ENCODE measurements at places on chromosomes 11 and 22.

- DNase-seq, result no peak
Measured at GRCh38 chr22:48492366-48493320, 1335.0 kb downstream of the BRD1 start.

DNA sequence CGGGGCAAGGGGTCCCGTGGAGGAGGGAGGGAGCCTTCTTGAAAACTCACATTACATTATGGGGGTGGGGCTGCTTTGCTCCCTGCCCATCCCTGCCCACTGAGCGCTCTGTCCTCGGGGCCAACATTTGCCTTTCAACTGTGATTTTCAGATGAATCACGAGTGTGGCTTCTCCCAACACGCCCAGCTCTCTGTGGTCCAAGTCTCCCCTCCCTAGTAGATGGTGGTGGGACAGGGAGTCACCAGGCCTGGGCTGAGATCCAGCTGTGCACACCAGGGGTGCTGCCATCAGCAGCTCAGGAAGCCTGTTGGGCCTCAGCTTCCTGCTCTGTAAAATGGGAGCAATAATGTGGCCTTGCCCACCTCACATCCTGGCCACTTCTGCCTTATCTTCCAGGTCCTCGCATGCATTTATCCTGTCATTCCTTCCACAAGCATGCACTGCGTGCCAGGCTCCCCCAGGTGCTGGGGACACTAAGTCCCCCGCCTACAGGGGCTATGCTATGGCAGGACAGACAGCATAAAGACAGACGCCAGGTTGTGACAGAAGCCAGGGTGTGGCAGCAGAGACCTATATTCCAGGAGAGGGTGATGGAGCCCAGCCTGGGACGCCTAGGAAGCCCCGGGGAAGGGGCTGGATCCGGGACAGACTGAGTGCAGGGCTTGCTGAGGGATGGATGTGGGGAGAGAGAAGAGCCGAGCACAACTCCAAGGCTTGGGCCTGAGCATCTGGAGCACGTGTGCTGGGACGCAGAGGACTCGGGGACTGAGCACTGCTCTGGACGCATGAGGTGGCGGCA, 30.5 kb downstream of the NFAM1 start:
- no peak for DNase-seq

DNA sequence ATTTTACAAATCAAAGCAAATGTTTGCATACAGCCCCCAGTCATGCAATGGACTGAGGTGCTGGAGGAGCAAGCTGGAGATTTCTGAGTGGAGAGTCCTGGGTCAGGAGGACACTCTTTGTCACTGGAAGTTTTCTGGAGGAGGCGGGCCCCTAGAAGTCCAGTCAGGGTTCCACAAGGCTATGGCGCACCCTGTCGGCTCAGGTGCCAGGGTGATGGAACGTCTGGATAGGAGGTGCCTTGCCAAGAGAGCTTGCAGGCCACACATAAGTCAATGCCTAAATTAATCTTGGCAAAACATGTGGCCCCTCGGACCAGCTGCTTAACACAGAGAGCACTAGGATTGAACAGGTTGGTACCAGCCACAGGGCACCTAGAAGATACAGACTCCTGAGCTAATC, 174.7 kb upstream of the CADM1 start:
- no peak for DNase-seq

DNA sequence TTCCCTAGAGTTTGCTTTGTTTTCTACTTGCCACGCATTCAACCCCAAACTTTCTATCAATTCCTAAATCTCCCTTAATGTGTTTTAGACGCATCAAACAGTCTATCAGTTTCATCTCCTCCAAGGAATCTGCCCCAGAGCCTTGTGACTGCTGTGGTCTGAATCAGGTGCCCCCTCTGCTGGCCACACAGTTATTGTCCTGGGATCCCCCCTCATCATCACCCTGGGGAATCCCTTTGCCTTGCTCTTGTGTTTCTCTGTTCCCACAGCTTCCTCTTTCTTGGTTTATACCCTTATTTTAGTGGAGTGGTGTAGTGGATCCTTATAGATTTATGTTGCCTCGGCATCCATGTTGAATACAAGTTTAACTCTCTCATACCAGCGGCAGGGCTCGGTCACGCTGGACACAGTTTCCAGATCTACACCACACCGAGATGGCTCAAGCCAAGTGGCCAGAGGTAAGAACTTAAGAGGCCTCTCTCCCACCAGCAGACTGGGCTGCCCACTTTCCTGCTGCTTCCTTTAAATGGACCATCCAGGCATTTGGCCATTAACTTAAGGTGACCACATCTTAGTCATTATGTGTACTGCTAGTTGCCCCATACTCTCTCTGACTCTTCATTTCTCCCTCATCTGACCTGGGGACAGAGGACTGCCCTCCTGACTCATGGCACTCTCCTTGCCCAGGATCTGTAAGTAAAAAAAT, 8.2 kb downstream of the UPB1 start:
- no peak for DNase-seq

GRCh38 chr11:24386546-24387397, 110.1 kb upstream of the LUZP2 start:
- no peak for DNase-seq

DNA sequence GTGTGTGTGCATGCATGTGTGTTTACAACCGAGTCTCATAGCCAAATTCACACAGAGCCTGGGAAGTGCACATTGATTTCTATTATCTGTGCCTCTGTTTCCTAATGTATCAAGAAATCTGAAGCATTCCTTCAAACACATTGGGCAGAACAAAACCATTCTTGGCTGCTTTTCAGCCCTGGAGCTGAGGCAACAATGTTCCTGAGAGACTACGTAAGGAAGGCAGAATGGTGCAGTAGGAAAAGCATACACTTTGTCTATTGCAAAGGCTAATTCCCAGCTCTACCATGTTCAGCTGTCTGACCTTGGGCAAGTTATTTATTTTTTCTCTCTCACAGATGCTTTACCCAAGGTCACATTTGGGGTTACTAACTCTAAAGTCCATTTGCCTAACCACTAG, 575.5 kb downstream of the SOX6 start:
- no peak for DNase-seq

DNA sequence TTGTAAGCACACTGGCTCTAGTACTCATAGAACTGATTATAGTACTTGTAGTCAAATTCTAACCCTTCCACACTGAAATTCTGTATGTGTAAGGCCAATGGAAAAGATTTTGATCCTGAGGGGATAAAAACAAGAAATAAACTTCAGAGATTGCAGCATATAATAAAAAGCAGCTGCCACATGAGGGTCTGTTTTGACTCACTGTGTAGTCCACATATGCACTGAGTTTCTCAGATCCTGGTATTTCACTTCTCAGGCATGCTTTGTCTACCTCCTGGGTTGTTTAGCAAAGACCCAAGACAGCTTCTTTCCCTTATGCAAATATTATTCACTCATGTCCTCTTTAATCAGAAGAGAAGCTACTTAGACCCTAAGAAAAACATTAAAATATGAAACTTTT, 71.1 kb upstream of the SLC5A12 start:
- no peak for DNase-seq

GRCh38 chr11:100367892-100368291, 319.2 kb upstream of the ARHGAP42 start:
- DNase-seq, result no peak

- no peak for DNase-seq
Measured at GRCh38 chr11:124798991-124799347, 1.2 kb downstream of the MSANTD2 start.

GRCh38 chr11:123588117-123588863, 66.1 kb downstream of the SCN3B start:
- DNase-seq, result no peak

GRCh38 chr11:75536786-75537641, 11.3 kb upstream of the GDPD5 start:
- DNase-seq, result no peak

GRCh38 chr11:44978274-44978960, 27.7 kb upstream of the TP53I11 start:
- DNase-seq, result no peak

DNA sequence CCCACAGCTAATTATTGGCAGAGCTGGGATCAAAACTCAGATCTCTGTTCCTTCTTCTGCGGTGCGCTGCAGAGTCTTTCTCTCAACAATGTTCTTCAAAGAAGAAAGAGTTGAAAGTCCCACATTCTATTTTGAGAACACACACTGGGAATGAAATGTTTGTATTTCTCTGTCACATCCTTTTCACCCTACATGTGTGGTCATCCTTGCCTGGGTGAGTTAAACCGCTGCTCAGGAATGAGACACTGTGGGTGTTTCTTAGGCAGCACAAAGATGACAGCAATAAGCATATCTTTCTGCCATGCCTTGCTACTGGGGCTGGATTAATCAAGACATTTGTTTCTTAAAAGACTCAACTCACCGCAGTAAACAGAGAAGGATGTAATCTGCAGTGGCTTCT, 222.6 kb downstream of the LARGE1 start:
- DNase-seq, result no peak

- DNase-seq, result no peak
Measured at GRCh38 chr11:66264914-66265313, 3.5 kb upstream of the RAB1B start.

DNA sequence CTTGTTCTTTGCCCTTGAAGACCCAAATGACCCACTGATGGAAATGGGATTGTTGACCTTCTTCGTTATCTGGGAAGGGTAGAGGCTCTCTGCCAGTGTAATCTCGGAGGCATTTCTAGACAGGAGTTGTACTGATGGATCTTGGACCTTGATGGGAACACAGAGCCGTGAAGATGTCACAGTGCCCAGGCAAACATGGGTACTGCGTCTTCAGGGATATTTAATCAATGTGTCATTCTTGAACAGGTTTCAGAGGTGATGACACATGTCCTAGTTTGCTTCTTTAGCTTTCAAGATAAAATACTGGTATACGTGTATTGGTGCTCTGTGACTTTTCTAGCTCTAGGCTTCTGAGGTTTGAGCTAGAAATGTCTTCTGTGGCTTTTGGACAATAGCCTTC, 6.2 kb downstream of the LDLRAD3 start:
- no peak for DNase-seq

DNA sequence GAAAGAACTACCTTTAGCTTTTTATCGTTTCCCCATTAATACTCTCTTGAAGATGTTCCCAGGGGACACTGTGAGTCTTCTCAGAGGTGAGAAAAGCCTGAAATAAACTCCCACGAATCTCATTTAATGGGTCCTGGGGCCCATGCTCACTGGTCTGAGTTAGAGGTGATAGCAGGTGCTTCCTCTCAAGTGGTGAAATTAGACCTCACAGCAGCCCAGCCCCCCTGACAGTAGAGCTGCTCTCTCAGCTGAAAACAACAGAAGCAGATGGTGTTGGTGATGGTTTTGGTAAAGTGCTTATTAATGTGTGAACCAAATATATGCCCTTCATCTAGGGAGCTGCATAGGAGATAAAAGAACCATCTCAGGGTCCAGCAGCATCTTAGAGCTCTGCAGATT, 76.8 kb upstream of the VPREB1 start:
- DNase-seq, result no peak

DNA sequence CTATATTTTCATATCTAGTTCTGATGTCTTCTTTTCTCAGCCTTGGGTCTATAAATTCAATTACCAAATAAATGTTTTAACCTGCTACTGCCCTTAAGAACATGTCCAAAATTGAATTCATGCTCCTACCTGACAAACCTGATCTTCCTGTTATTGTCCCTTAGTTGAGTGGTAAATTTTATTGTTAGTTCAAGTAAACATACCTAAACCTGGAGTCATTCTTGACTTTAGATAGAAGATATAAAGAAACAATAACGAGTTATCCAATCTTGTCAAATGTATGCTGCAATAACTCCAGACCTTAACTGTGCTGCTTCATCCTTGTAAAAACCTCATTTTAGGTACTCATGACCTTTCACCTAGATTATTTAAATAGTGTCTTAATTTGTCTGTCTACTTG, 34.6 kb upstream of the SC5D start:
- DNase-seq, result no peak

GRCh38 chr22:28903729-28904128, 20.4 kb downstream of the ZNRF3 start:
- no peak for DNase-seq

DNA sequence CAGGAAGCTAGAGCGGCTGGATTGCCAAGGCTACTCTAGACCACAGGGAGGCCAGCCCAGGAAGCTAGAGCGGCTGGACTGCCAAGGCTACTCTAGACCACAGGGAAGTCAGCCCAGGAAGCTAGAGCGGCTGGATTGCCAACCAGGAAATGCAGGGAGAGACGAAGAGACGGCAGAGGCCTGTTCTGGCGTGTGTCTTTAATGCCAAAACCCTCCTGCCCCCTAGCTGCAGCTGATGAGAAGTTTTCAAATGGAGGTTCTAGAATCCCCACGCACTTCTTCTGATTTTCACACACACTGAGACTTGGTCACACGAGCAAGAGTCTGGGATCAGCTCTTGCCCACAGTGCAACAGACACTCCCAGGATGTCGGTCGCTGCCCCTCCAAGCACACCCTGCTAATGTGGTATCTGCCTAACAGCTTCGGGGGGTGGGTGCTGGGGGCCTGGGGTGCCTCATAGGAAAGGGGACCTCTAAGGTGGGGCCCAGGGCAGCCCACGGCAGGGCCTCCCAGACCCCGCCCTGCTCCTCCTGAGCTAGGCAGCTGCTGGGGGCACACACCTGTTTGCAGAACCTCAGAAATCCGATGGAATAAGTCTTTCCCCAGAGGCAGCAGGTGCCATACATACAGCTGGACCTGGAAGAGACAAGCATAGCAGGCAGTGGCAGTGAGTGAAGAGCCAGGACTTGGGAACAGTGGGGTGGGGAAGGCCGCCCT, 28.5 kb downstream of the MAFF start:
- DNase-seq, result no peak

- no peak for DNase-seq
Measured at GRCh38 chr22:30230787-30231461, 15.6 kb downstream of the LIF start.

- no peak for DNase-seq
Measured at GRCh38 chr22:44928711-44929358, 81.0 kb downstream of the PHF21B start.

DNA sequence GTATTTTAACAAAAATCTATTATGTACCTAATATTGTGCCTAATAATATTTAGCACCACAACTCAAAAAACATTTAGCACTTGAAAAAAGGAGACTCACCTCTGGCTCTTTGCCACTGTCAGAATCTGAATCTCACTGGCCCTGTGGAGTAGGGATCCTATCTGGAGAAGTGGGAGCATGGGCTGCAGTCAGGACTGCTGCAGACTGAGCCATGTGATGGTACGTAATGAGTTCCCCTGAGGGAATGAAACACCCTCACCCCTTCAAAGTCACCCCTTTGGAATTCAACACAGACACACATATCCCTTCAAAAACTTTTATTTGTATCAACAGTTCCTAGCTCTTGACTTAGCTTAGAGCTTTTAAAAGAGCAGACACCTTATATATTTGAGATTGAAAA, 6.5 kb downstream of the PTPMT1 start:
- DNase-seq, result no peak

GRCh38 chr22:42562279-42562678, 8.5 kb downstream of the SERHL2 start:
- no peak for DNase-seq
